ENCODE measurements at places on chromosomes 7 and 10.

DNA sequence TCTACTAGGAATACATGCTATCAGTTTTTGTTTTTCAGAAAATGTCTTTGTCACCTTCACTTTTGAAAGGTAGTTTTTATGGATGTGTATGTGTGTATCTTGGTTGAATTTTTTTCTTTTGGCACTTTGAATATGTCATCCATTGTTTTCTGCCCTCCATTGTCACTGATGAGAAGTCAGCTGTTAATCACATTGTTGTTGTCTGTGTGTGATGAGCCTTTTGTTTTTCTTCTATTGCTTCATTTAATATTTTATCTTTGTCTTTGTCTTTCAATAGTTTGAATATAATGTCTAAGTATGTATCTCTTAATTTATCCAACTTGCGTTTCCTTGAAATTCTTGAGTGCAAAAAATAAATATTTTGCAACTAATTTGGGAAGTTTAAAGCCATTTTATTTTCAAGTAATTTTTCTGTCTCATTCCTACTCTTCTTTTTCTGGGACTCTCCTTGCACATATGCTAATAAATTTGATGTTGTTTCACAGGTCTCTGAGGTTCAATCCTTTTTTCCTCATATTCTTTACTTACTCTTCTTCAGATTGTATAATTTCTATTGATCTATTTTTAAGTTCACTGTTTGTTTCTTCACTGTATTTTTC, 546.9 kb upstream of the GHITM start:
- peak; percentile 2 for DNase-seq

DNA sequence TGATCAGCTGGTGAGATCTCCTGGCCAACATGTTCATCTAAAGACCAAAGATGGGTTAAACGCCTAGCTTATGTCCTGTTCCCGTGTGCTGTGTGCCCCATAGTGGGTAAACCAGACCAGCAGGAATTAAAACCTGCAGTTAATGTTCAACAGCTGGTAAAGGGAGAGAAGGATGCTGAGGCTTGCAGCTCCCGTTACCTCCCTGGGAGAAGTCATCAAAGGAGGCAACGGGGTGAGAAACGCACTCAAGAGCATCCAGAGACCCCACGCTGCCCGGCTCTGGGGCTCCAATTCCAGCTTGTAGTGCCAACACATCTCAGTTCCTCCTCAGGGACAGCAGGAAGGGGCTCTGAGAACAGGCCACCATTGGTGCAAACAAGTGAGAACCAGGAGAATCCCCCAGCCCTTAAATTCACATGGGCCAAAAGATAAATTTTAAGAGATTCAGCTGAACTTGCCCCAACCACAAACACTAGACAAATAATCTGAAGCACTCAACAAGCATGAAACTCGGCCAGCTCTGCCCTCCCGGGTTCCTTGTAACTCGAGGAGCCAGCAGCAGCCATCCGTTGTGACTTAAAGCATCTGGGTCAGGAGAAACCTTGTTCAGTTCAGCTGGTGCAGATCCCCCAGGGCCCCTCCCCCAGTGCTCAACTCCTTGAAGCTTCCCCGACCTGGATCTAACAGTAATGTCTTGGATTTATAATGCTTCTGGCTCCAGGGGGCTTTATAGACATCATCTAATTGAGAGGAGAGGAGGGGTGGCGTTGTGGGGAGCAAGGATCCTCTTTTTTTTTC, 29.4 kb downstream of the FAM241B start:
- no peak for DNase-seq

- DNase-seq, result peak; percentile 1
These were observed 21.9 kb downstream of the FRA10AC1 start for GRCh38 chr10:93680412-93681047.

GRCh38 chr10:83585686-83586085, 553.6 kb upstream of the GHITM start:
- DNase-seq, result no peak

GRCh38 chr10:79638318-79638717, 27.6 kb downstream of the SFTPA1 start:
- DNase-seq, result no peak

- DNase-seq, result no peak
These were observed 126.9 kb downstream of the MGMT start for GRCh38 chr10:129593953-129594352.

GRCh38 chr7:100088621-100089457, at the start of gene COPS6:
Gene COPS6, plus strand, starts transcription at chr7:100088969. Its CDS starts 22 bp downstream, at chr7:100088991.
- DNase-seq, result peak; percentile 48

- no peak for DNase-seq
These were observed 76.7 kb downstream of the GPR26 start for GRCh38 chr10:123742751-123743440.

DNA sequence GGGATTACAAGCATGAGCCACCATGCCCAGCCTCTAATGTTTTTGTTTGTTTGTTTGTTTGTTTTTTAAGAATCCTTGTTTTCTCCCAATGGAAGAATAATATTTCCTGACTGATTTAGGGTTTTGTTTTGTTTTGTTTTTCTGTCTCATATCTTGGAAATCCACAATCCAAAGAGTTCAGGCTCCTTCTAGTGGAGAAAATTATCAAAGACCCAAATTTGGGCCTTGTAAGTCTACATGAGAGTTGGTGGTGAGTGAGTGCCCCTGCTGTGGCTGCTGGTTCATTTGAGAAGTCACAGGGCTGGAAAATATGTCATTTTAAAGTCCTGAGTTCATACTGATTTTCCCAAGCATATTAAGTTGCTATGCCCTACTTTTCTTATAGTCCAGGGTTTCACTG, 33.5 kb upstream of the KLHL7 start:
- DNase-seq, result no peak

DNA sequence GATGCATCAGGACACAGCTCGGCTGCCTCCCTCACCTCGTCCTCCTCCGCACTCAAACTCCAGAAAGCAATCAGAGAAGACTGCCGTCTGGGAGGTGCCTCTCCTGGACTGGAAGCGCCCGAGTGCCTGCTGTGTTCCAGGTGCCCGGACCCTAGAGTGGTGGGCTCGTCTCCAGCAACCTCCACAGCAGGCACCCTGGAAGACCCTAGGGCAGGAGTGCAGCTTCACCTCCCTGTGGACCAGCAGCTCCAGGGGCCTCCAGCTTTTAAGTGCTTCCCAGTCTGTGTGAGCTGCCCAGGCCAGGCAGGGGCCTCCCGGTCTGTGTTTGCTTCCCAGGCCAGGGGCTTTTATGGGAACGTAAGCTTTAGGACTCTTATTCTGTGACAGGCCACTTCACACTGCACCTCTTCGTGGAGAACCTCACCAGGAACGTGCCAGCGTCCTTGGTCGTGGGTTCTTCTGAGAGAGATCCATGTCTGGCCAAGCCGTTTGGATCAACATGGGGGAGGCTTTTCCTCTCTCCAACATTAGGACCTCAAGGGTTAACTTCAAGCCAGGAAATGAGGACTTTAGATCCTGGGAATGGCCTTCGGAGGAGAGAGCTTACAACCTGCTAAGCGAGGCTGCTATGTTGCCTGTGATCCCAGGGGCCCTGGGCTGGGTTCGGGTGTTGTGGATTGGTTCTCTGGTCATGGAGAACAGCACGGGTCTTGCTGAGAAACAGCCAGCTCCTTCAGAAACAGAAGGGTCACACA, 5.9 kb upstream of the PWWP2B start:
- DNase-seq, result no peak

DNA sequence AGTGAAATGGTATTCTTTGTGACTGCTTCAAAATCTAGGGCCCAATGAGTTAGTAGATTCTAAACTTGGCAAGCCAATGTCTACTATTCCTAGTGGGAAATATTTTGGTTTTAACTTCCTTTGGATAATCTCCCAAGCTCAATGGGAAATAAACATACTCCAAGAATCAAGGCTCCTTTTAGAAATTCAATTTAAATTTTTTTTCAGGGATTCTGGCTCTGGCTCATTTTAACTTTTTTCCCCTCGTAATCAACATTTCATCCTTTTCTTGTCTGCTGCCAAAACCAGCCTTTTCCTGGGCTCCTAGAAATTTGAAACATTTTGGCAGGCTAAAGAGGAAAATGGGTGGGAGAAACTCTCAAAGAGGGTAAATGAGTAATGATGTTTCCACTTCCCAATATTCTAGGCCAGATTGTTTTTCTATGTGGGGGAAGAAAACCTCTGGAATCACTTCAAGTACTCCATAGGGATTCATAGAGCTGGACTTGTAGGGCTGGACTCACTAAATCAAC, 85.6 kb upstream of the AGR3 start:
- DNase-seq, result no peak

DNA sequence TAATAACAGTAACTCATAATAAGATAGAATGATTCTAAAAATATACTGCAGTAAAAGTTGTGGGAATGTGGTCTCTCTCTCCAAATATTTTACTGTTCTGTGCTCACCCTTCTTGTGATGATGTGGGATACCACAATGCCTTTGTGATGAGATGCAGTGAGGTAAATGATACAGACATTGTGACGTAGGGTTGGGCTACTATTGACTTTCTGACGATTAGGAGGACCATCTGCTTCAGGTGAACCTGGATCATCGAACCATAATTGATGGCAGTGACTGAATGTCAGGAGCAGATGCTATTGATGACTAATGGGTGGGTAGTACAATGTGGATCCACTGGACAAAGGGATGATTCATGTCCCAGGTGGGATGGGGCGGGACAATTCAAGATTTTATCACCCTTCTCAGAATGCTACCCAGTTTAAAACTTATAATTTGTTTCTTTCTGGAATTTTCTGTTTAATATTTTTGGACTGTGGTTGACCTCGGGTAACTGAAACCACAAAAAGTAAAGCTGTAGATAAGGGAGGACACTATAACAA, 73.9 kb upstream of the ARMC3 start:
- DNase-seq, result no peak

- no peak for DNase-seq
These were observed 1196.9 kb downstream of the SORCS3 start for GRCh38 chr10:105837951-105838350.

GRCh38 chr7:95577137-95577536, 19.2 kb downstream of the PDK4 start:
- no peak for DNase-seq

DNA sequence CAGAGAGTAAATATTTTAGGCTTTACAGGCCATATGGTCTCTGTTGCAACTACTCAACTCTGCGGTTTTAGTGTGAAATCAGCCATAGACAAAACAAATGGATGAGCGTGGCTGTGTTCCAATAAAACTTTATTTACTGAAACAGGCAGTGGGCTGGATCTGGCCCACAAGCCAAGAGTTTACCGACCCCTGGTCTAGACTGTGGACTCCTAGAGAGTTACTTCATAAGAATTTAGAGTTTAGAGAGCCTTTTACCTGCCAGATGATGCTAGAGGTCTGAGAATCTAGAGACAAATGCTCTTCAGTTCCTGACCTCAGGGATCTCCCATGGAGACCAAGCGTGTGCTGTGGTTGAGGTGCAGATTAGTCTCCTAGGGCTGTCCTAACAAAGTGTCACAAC, 174.8 kb downstream of the PTEN start:
- DNase-seq, result no peak

DNA sequence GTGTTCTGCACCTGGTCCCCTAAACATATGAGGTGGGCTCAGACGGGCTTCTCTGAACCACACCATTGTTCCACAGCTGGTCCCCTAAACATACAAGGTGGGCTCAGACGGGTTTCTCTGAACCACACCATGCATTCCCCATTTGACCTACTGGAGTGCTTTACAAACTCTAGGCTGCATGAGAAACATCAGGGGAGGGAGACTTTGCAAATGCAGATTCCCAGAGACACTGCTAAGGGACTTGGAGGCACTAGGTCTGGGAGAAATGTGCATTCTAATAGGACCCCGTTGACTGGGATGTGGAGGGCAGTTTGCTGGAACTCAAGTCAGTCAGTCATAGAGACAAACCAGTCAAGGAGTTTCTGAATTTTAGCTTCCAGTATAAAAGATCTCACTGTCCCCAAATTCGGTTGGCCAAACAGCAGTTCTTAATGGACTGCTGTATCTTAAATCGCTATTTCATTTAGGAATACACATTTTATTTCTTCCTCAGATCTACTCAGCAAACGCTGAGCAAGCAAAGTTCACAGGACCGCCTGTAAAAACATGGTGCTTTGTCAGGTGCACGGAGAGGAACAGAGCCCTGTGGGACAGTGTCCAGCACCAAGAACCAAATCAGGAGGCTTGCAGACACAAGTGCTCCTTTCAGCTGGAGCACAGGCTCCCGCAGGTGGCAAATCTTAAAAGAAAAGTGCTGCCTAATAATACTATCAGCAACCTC, 198.8 kb downstream of the SFMBT2 start:
- DNase-seq, result no peak

GRCh38 chr10:17175551-17175950, 25.9 kb downstream of the TRDMT1 start:
- no peak for DNase-seq

DNA sequence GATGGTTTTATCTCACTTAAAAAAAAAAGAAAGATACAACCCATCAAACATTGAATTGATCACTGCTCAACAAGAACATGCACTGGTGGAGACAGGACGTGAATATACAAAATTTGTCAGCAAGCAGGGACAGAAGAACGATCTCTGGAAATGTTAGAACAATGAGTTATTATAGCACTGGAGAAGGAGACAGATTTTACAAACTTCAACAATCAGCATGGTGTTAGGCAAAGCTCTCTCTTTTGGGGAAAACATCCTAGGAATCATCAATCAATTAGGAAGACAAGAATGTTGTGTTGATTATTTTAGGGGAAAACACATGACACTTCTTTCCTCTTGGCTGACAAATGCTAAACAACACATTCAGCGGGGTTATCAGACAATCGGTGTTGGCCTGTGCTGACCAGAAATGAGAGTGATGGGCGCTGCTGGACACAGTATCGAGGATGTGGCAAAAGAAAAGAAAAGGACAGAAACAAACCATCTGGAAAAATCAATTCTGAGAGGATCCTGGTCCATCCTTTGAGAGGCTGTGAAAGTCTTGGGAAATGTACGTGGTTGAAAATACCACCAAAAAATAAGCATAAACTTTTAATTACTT, 103.9 kb downstream of the RAPGEF5 start:
- DNase-seq, result no peak

- no peak for DNase-seq
These were observed 72.0 kb upstream of the KCTD7 start for GRCh38 chr7:66556549-66557213.

DNA sequence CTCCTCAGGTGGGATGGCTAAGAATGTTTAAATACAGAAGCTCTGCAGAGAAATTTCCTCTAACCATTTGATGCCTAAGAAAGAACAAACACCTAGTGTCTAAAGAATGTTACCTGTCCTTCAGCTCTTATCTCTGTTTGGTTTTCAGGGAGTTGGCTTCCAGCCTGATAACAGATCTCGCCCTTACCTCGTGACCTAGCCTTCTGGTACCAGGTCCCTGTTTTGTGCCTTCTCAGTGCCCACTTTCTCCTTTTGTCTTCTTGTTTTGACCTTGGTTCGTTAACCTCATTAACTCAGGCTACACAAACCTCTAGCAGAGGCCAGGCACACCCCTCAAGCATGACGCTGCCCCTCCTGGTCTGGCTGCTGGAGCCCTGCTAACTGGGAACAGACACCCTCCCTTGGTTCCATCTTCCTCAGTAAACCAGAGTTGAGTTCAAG, 16.1 kb upstream of the RAB11FIP2 start:
- DNase-seq, result no peak

DNA sequence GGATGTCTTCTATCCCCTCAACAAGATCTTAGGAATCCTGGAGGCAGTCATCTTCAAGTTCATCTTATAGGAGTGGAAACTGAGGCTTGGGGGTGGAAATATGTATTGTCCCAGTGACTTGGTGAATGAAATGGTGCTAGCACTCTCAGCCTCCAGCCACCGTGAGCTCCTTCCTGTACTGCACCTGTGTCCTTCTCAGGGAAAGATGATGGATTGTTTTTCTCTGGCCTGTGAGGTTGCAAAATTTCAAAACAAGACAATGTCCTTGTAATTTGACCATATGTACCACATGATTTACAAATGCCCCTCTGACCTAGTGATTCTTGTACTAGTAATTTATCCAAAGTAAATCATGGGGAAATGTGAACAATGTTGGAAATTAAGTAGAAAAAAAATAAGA, 71.0 kb upstream of the CHCHD3 start:
- no peak for DNase-seq

GRCh38 chr7:127674361-127674760, 22.4 kb downstream of the SND1 start:
- DNase-seq, result no peak
